ENCODE measurements at places on chromosomes 13 and 19.
A peak's percentile ranks its signal among the peaks of the same experiment; 100 is the strongest.

GRCh38 chr19:16001481-16002312, 52.9 kb downstream of the OR10H4 start:
- no peak for DNase-seq

GRCh38 chr19:46471811-46472543, 614 bp upstream of the PNMA8A start:
- no peak for DNase-seq

GRCh38 chr19:6809262-6809661, 36.8 kb downstream of the VAV1 start:
- no peak for DNase-seq

DNA sequence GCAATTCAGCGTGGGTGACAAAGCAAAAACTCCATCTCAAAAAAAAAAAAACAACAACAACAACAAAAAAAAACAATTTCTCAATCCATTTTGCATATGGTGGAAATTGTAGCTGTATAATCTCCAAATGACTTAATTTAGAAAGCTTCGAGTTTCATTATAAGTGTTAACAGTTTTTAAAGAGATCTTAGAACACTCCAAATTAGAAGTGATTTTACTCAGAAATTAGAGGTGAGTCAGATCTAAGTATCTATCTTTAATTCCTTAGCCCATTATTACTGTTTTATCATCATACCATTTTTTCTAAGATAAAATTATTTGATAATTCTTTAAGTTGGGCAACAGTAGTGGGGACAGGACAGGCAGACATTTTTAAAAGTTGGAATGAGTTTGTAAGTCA, 60.5 kb downstream of the ZMYM2 start:
- no peak for DNase-seq

DNA sequence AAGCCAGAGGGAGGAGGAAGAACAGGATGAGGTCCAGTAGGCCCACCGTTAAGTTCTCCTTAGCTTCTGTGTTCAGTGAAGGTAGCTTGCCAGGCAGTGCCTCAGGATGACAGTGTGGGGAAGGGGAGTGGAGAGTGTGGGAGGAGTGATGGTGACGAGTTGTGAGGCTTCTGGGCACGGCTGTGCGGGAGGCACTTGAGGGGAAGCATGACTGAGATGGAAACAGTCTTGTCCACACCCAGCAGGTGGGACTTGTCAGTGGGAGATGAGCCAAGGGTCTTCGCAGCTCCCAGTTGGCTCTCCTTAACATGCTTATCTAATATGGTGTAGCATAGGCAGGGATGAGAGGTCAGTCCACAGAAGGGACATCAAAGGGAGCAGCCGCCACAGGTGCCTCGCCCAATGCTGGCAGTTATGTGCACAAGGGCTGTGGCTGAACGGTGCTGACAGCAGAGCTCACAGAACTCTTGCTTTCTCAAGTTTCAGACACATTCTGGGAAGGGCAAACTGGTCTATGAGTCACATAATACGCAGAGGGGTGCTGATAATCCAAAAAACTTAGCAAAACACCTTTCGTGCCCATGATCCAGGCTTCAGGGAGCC, 47.5 kb downstream of the OXGR1 start:
- DNase-seq = no peak

- no peak for DNase-seq
Measured at GRCh38 chr13:86882107-86882506, 789.1 kb upstream of the SLITRK5 start.

- DNase-seq = no peak
Measured at GRCh38 chr19:17775991-17776803, 18.7 kb upstream of the B3GNT3 start.

DNA sequence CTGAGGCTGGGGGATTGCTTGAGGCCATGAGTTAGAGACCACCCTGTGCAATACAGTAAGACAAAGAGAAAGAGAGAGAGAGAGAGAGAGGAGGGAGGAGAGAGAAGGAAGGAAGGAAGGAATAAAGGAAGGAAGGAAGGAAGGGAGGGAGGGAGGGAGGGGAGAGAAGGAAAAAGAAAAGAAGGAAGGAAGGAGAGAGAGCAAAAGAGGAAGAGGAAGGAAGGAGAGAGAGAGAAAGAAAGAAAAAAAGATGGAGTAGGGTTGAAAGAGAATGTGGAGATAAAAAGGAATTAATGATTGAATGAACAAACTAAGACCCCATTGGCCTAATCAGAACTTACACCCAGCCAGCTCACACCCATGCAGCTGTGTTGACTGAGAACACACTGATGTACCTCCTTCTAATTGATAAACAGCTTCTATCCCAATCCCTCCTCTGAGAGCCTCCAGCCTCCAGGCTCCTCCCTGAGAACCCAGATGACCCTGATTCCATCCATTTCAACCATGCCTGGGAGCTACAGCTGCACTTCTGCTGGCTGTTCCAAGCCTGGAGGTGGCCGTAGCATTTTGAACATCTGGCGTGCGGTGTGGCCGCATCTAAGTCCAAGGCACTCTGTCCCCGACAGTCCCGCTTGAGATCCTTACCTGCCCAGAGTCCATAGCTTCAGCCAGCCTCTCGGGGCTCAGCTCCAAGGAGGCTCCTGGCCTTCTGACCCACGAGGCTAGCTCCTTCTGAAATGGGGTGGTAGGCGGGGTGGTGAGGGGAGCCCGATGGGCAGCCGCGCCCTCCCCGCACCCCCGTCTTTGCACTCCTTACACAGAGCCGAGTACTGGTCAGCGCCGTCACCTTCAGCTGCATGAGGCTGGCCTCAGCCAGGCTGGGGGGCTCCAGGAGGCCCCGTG, 1.1 kb downstream of the PRODH2 start:
- no peak for DNase-seq

DNA sequence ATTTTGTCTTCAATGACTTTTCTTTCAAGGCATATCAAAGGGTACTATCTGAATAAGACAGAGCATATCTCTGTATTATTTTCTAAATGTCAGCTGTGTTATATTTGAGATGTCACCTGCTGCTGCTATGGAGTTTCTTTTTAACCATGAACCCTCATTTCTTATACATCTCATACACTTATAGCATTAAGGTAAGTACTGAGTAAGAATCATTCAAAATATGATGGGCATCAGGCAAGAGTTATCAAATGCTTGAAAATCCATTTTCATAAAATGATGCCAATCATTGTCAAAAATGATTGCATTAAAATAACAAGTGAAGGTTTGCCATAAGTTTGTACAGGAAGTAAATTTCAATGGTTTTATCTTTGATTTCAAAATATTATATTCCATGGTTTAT, 2005.0 kb upstream of the PCDH20 start:
- no peak for DNase-seq

- DNase-seq = peak; percentile 77
Measured at GRCh38 chr19:8158411-8159074, 9.2 kb upstream of the FBN3 start.

GRCh38 chr19:15212711-15213110, 11.9 kb upstream of the NOTCH3 start:
- DNase-seq = no peak

DNA sequence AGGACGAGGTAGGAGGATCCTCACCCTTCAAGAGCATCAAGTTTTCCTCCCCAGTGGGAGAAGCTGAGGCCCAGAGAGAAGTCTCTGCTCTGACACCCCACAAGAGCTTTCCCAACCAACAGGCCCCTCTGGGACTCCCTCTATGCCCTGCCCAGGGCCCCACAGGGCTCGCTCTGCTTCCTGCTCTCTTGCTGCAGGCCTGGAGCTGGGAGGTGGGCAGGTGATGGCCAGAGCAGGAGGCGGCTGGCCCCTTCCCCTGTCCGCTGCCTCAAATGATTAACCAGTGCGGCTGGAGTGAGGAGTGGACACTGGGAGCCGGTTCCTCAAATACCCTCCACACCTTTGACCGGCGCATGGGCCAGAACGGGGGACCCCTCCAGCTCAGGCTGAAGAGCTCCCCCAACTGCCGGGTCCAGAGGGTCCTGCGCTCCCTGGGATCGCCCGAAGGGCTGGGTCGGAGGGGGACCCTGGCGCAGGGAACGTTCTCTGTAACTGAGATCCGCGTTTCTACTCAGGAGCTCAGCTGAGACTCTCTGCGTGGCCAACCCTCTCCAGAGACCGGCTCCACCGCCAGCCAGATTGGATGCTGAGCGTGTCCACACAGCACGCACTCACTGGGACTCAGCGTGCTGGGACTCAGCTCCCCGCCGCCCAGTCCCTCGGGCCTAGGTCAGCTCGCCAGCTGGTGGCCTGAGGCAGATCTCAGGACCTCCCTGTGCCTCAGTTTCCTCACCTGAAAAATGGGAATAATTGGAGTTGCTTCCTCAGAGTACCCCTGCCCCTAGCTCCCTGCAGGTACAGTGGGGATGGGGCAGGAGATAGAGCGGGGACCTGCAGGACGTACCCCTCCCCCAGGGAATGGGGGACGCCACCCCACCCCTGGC, 6.7 kb upstream of the ONECUT3 start:
- no peak for DNase-seq

DNA sequence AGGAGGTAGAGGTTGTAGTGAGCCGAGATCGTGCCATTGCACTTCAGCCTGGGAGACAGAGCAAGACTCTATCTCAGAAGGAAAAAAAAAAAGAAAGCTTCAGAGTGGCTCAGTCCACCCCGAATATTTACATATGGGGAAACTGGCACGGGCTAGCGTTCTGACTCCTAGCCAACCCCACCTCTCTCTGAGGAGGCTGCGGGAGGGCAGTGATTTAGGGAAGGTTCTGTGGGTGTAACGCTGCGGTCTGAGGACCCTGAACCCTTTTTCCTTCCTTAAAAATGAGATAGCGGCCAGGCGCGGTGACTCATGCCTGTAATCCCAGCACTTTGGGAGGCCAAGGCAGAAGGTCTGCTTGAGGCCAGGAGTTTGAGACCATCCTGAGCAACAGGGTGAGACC, 5.0 kb downstream of the LRRC25 start:
- DNase-seq = no peak

DNA sequence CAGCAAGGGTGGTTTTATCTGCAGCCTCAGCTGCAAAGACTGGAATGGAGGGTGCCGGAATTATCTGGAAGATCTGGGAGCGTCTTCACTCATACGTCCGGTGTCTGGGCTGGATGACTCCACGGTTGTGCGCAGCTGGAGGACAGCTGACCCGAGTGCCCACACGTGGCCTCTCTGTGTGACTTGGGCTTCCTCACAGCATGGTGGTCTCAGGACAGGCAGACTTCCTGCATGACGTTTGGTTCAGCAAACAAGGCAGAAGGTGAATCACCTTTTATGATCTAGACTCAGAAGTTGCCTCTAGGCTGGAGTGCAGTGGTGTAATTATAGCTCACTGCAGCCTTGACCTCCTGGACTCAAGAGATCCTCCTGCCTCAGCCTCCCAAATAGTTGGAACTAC, 33.2 kb downstream of the CACNG6 start:
- no peak for DNase-seq

DNA sequence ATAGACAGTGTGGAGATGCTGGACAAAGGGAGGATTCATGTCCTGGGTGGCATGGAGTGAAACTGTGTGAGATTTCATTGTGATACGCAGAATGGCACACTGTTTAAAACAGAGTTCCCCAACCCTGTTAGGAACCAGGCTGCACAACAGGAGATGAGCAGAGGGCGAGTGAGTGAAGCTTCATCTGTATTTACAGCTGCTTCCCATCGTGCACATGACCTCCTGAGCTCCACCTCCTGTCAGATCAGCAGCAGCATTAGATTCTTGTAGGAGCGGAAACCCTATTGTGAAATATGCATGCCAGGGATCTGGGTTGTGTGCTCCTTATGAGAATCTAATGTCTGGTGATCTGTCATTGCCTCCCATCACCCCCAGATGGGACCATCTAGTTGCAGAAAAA, 72.5 kb downstream of the RAP2A start:
- no peak for DNase-seq

DNA sequence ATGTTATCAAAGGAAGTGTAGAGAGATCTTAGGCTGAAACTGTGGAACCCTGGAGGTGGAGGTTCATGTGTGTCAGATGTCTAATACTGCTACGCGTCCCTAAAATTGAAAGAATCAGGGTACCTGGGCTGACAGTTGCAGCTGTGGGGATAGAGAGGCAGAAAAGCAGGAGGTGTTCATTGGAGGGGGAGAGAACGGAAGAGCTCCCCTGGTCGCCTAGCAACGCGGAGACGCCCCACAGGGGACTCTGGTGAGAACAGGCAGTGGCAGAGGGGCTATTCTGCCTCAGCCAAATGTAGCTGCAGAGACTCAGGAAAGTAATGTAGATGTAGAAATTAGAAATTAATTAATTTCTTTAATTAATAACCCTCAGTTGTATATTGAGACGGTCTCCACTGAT, 10.1 kb upstream of the ZNF835 start:
- no peak for DNase-seq

- no peak for DNase-seq
Measured at GRCh38 chr13:24032674-24033073, 127.8 kb upstream of the SPATA13 start.

- DNase-seq = no peak
Measured at GRCh38 chr19:33298146-33298911, 4.0 kb downstream of the CEBPA start.

DNA sequence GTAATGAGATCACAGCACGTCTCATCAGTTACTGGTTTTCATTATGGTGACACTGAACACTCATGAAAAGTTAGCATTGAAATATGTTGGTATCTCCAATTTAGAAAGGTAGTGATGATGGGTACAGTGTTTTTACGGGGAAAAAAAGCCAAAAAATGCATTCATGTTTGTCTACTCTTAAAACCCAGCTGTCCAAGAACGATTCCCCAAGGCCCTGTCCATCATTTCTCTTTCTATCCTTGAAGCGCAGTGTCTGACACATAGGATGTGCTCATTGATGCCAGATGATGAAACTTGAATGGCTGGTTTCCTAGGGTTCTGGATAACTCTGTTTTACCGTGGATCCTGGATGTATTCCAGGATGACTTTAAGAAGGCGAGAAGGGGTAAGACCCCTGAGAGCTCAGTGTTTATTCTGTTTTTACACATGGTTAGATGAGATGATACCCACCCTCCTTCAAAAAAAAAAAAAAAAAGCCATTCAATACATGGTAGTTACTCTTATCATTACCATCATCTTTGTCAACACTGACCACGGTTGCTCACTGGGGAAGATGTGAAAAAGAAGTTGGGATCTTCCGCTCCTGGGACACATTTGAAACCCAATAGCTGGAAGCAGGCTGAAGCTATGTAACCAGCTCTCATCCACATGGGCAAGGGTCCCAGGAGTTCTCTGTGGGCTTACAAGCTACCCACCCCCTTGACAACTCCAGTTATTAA, 22.5 kb downstream of the SERP2 start:
- DNase-seq = no peak

DNA sequence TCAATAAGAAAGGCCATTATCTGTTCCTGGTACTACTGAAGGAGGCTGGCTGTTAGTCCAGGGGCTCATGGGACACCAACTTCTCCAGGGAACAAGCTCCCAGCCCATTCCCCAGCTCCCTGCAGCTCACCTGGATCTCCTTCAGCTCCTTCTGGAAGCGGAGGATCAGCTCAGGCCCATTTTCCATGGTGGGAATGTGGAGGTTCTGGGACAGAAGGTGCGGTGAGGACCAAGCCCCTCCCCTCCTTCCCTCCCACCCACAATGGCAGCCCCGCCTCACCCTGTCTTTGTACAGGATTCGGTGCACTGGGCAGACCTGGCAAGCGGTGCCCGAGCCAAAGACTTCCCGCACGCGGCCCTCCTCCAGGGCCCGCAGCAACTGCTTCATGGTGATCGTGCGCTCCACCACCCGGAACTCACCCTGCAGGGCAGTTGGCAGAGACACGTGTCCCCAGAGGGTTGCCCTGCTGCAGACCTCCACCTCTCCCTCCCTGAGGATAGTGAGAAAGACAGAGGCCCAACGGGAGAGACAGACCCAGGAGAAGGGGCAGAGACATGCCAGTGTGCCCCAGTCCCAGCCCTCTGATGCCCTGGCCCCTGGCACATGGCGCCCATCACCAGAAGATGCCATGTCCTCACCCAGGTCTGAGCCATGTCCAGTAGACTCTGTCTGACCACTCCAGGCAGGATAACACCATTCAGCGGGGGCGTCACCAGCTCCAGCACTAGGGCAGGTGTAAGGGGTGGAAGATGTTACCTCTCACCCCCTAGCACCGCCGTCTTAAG, 14.3 kb downstream of the BCAT2 start:
- DNase-seq = no peak

Data from NCI-H2107 (cell line).